ENCODE measurements at places on chromosomes 6 and 20.

- no peak for DNase-seq
Observed at GRCh38 chr6:79574630-79575225, 37.5 kb upstream of the LCA5 start.

- no peak for DNase-seq
Observed at GRCh38 chr6:158037021-158037420, 55.4 kb downstream of the SYNJ2 start.

GRCh38 chr6:69789578-69789977 is 7.2 kb downstream of the LMBRD1 start:
- no peak for DNase-seq

DNA sequence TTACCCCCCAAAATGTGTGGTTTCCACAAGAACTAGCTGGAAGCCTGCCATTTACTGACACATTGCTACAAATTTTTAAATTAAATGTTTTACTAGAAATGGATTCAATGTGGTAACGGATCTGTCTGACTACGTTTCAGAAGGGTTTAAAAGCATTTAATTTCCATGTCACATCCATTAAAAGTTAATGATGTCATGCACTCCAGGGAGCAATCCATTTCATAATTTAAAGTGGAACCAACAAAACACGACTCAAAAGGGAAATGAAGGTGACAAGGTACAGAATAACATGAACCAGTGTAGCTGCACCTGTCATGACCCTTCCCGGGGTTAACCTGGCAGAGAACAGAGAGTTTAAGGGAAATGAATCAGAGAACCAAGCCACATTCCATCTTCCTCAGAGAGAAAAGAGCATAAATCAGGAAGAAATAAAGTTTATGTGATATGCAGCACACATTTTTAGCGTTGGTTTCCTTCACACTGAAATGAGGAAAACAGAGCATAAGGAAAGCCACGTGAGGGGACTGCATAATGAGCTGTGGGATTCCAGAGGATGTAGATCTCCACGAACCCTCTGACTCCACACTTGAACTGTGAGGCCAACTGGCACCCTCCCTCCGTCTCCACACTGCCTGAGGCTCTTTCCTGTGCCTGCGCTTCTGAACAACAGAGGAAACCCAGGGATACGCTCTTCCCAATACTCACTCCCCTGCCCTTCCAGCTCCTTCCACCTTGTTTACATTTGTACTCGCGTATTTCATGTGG is 170.3 kb upstream of the AHI1 start:
- DNase-seq: no peak

GRCh38 chr6:139448051-139448649 is 73.7 kb upstream of the CITED2 start:
- DNase-seq: no peak

DNA sequence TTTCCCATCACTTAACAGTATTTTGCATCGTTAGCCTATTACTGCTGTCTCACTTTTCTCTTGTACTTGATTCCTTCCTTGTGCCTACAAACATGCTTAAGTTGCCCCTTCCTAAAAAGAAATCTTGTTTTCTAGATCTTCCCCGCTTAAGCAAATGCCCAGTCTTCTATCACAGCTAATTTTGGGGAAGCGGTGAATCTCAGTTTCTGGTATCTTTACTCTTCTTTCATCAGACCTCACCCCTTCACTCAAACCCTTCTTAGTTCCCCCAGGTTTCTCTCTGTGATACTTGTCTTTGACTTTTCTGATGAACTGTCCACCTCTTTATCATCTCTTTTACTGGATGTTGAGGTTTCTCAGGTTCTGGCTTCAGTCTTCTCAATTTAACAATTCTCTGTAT is 14.2 kb downstream of the VAPB start:
- no peak for DNase-seq

GRCh38 chr20:44924541-44924940 is 14.7 kb downstream of the PABPC1L start:
- DNase-seq: no peak

GRCh38 chr6:87908978-87909811 is 138.4 kb upstream of the SPACA1 start:
- DNase-seq: no peak

DNA sequence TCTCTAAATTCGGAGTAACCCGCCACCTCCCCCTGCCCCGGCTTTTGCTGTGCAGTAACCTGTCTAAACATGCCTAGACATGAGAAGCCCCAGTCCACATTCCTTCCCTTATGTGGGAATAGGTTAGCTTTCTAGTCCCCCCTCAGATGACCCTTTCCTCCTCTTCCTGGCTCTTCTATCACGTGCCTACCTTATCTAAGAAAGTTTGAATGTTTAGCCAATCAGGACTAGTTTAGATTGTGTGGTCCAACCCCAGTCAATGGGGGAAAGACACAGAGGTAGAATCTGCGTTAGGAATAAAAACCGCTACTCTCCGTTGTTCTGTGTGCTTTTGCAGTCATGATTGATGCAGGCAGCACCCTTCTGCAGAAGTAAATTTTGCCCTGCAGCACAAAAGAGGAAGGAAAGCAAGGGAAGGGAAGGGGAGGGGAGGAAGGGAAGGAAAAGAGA is 69.0 kb upstream of the CD93 start:
- no peak for DNase-seq

DNA sequence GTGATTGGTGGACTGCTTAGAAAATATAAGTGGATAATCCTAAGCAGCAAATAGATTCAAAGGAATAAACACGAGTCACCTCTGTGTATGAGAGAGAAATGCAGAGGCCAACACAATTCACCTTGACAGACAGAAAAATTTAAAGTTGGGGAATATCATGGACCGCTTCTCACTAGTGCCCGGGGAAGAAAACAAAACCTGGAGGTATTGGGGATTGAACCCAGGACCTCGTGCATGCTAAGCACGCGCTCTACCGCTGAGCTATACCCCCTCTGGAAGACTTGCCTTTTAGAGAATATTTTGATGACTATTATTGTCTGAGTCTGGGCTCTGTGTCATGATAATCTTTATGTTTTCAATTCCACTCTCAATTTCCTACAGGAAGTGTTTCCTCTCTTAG is 111.9 kb downstream of the TRIM27 start:
- DNase-seq: no peak

- DNase-seq: no peak
Observed at GRCh38 chr6:21164768-21165326, 428.7 kb upstream of the SOX4 start.

DNA sequence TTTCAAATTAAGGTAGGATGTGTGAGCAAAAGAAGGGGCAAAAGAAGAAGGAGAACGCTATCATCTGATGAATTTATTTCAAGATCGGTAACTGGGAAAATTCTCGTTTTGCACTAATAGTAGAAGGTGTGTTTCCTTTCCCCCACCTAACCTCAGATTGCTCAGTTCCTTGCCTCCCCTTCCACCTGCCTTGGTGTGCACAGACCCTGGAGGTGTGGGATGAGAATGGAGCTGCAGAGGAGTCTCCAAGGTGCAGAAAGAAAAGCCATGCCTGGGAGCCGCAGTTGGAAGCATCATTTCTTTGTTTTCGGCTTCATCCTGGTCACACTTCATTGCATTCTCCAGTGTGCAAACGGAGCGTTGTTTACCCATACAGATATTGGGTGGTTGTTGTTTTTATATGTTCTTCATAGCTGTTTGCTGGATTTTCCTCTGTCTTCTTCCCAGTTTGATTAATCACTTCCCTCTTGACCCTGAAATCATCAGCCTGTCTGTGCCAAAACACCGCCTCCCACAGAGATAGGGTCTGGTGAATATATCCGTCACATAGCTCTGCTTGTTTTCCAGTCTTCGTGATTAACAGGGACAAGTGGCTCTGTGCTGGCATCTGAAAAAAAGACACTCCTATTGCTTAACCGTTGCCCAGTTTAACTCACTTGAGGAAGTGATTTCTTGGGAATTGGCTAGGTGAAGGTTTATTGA is 40.2 kb upstream of the NEDD9 start:
- no peak for DNase-seq

DNA sequence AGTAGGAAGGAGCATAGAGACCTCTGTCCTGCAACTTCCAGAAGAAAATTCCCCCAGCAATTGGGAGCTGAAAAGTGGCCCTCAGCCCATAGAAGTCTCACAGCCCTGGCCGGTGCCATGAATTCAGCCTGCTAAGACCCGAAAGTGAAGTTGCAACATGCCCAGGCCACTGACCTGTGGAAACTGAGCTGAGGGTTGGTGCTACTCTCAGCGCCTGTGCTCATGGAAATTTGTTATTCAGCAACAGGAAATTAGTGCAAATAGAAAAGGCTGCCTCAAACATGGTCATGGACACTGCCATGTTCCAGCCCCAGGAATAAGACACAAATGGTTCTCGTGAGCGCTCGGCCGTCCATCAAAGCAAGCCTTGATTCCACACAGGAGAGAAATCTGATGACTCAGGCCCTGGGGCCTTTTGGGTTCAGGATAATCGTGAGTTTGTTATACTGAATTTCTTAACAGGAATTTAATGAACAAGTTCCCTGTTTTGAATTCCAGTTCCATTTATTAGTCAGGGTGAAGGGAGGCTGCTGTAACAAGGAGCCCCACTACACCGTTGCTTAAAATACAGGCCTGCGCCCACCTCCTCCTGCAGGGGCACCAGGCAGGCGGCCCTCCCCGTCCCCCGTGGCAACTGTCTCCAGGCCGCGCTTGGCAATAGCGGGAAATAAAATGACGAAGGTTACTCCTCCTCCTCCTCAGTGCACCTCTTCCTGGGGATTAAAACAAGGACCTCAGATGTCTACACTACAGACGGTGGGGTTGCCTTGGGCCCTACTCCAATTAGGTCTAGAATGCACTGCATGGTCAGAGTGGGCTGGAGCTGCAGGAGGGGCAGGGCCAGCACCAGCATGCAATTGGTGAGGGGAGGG is 152.9 kb downstream of the ERMARD start:
- no peak for DNase-seq

DNA sequence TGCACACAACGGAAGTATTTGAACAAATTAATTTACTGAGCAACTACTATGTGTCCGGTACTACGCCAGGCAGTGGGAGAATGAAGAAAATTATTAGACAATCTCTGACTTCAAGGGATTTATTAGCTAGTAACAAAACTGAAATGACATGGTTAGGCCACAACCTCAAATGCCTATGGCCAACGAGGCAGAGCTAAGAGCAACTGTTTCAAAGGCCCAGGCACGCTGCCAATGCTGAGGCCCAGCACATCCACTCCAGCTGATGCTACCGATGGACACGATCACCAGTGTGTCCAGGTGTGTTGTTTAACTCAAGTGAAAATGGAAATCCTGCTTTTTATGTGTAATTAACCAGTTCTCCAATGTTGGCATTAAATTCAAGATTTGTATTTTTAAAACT is 420.9 kb downstream of the PRKN start:
- no peak for DNase-seq

- DNase-seq: no peak
Observed at GRCh38 chr20:52143277-52143676, 48.3 kb downstream of the ZFP64 start.

GRCh38 chr20:40945189-40945588 is 83.4 kb upstream of the TOP1 start:
- no peak for DNase-seq

- no peak for DNase-seq
Observed at GRCh38 chr6:40232698-40233097, 298.4 kb upstream of the MOCS1 start.

- DNase-seq: no peak
Observed at GRCh38 chr6:161918628-161919205, 644.9 kb upstream of the AGPAT4 start.

DNA sequence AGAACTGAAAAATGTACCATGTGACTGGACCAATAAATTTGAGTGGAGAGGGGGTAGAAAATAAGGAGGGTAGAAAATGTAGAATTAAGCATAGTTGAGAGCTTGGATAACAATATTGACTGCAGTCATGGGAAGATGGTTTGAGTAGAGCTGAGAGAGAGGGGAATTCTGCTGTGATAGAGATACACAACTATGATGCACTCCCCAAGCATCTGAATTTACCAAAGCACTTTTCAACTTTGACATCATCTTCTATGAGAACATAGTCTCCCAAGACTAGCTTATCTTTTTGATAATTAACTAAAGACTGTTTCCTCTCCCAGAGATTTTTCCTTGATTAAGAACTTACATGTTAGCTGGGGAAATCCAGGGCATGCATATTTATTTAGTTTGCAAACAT is 103.1 kb downstream of the TNFRSF21 start:
- DNase-seq: no peak

GRCh38 chr6:54621285-54621684 is 225.3 kb upstream of the FAM83B start:
- DNase-seq: no peak

DNA sequence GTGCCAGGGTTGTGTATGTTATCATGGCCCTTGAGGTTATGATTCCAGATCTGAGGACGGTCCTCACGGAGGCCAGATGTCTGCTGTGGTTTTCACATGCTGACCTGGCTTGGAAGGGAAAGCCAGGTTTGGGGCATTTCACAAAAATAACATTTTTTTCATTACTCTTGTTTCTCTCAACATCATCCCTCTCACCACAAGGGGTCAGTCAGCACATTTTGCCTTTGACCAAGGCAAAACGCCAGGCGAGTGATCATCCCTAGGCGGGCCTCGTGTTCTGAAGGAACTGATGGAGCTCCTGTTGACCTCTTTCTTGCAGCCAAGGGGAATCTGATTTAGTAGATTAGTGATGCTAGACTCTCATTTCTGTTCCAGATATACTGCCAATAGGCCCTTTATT is 133.5 kb downstream of the TBC1D7 start:
- peak; percentile 7 for DNase-seq

- no peak for DNase-seq
Observed at GRCh38 chr20:51058017-51058416, 35.1 kb upstream of the KCNG1 start.

- no peak for DNase-seq
Observed at GRCh38 chr6:83756565-83756964, 47.7 kb upstream of the SNAP91 start.

DNA sequence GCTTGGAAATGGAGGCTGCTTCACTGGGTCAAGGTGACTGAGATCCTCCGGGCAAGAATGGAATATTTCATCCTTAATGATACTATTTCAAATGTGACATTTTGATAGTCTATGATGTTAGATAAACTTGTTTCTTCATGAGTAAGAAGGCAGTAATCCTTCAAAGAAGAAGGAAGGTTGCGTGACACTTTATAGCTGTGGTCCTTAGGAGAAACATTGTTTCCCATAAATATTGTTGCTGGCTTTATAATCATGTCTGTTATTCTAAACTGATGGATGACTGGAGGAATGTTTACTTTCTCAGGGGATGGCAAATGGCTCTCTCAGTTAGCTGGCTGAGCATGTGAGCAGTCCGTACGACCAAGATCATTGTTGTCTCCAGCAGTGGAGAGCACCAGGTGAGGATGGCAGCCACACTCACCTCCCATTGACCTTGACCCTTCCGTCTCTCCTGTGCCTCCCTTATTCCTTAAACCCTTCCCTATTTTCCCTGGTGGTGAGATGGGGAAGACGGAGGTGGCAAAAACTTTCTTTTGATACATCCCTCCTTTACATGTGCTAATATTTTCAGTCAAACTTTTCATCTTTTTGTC is 171.2 kb upstream of the OLIG3 start:
- DNase-seq: no peak

- no peak for DNase-seq
Observed at GRCh38 chr6:20696676-20697075, 162.4 kb downstream of the CDKAL1 start.

Data from stimulated activated CD4-positive, alpha-beta T cell treated with anti-CD3 and anti-CD28 coated beads, Interleukin-4, amount 100 ng/mL, for 1 hour (primary cell).